ENCODE measurements at places on chromosomes 7 and 10.

DNA sequence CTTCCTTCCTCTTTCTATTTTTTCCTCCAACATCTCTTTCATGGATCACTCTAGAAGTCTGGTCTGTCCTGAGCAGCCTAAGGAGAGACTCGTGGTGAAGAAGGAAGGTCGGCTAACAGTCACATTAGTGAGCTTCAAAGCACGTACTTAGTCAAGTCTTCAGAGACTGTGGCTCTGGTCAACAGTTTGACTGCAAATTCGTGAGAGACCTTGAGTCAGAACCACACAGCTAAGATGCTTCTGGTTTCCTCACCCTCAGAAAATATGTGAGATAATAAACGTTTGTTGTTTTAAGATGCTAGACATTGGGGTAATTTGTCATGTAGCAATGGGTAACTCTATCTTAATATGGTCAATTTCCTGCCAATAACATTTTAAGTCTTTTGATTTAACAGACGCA, 126.2 kb upstream of the LRRN3 start:
- no peak for DNase-seq

- no peak for DNase-seq
These were observed 21.0 kb downstream of the MPP7 start for GRCh38 chr10:28281726-28282315.

DNA sequence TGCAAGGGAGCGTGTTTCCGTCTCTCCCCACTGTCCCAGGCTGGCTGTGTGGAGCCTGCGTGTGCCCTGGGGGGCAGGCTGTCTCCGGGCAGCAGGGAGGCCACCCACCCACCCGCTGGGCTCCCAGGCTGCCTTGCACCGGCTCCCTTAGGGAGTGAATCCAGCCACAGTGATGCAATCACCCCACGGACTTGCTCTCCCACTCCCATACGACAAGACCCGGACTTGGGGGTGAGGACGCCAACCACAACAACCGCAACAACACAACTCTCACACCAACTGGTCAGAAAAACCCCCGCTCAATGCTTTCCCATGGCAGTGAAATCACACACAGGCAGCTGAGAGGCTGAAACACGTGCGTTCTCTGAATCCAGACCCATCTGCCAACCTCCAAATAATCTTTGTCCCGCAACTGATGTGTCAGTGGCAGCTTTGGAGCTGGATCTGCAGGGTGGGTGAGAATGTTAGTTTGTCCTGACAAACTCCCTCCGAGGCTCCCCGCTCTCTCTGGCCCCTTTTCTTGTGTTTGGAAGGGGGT, 62.7 kb upstream of the DDC start:
- no peak for DNase-seq

GRCh38 chr10:97468162-97468561, 22.2 kb downstream of the ZDHHC16 start:
- DNase-seq = no peak

- DNase-seq = no peak
These were observed 112.7 kb downstream of the SNX10 start for GRCh38 chr7:26404189-26404996.

- no peak for DNase-seq
These were observed 133.0 kb upstream of the FAM20C start for GRCh38 chr7:59079-60016.

GRCh38 chr10:131246775-131247174, 64.7 kb downstream of the TCERG1L start:
- no peak for DNase-seq

DNA sequence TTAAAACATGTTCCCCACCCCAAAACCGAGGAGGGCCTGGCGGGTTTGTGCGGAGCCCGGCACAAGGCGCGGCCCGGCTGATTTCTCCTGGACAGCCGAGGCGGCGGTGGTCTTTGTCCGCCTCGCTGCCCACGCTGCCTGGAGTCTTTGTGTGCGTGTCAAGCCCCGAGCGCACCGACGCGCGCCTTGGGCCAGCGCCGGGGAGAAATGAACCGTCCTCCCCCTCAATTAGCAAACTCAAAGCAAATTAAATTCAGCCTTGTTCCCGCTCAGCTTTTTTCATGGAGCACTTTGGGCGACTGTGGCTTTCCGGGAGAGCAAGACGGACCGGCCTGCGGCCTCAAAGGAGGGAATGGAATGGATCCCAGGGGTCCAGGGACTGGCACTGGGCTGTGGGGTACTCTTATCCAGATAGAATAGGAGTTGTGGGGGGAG, 4.1 kb downstream of the EMX2 start:
- DNase-seq = no peak

Data from stimulated activated CD4-positive, alpha-beta T cell treated with anti-CD3 and anti-CD28 coated beads, TNF-alpha, amount 100 ng/mL, for 1 hour (primary cell).